Nucleus accumbens (tissue), 56 donors: ENCODE measurements at places on chromosomes 16 and 17.

GRCh38 chr17:8965394-8966168 is at the start of gene PIK3R5:
Gene PIK3R5, minus strand, starts transcription at chr17:8965707. Its CDS starts 54,213 bp downstream, at chr17:8911494.
- DNase-seq, result no peak

DNA sequence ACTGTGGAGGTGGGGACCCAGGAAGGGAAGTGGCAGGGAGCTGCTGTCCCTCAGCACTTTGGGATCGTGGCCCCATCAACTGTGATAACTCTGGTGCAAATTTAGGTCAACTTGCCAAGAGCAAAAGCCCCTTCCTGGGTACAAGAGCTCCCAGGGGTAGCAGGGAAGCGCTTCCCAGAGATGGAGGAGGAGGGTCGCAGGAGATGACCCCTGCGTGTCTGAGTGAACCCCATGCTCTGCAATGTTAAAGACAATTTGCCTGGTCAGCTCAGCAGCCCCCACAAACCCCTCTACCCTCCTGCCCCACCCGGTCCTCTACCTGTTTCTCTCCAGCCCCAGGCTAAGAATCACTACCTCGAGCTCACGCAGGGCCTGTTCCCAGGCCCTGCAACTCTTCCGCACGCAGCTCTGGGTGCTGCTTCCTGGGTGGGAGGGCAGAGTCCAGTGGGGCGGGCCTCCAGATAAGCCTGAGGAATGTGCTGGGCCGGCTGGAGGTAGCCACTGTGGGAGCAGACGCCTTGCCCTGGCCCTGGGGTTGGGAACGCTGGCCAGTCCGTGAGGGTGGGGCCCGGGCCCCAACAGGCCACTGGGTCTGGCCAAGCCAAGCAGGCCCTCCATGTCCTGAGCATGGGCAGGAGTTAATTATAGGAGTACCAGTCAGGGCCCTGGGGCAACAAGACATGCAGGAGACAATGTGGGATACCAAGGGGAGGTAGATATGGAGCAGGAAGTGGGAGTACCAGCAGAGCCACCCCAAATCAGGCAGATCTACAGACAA is 6.1 kb downstream of the DOK4 start:
- no peak for DNase-seq

GRCh38 chr17:3961564-3962047 is 2.6 kb downstream of the ATP2A3 start:
- DNase-seq, result no peak

DNA sequence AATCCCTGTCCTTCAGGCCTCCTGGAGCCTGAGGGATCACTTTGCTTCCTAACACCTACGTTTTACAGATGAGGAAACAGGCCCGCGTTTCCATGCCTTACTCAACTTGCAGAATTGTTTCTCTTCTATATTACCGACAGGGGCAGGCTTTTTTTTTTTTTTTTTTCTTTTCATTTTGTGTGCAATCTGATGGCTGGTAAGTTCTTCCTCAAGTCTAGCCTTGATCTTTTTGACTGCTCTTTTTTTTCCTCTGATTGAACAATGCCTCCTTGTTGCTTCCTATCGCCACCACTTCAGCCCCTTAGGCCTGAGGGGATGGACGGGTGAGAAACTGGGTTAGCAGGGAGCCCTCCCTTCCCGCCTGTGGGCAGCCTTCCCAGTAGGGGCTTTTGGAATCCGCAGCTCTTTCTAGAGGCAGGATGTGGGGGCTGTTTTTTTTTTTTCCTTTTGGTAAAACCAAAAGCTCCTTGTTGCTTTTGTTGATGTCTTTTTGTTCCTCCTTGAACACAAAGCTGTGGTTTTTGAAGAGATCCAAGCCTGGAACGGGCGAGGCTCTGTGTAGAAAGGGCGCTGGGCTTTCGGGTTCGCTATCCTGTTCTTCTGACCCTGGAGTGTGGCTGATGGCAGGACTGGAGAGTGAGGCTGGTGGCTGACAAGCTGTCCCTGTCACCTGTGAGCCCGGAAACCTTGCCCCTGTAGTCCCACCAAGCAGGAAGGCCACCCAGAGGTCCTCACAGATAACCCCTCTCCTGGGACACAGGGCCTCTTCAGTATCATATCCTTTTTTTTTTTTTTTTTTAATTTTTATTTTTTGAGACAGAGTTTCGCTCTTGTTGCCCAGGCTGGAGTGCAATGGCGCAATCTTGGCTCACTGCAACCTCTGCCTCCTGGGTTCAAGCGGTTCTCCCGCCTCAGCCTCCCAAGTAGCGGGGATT is 14.0 kb downstream of the LASP1 start:
- no peak for DNase-seq
